ENCODE measurements at places on chromosomes 11 and 22.

- no peak for DNase-seq
Observed at GRCh38 chr22:24510637-24511625, 15.8 kb downstream of the UPB1 start.

DNA sequence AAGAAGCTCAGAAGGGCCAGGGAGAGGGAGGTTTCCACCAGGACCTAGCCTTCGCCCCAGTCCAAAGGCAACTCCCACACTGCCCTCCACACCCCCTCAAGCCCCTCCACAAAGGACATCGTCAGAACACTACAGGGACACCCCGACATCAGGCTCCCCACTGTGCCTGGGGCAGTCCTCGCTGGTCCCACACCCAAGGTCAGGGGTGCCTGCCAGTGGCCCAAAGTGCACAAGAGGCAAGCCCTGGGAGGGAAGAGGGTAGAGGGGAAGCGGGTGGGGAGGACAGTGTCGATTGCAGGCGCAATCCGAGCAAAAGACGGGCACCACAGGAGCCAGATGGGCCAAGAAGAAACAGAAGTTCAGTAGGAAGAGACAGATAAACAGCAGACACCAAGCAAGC is 35.6 kb upstream of the JAM3 start:
- no peak for DNase-seq

- DNase-seq, result no peak
Observed at GRCh38 chr11:102763440-102763839, 17.0 kb downstream of the MMP10 start.

DNA sequence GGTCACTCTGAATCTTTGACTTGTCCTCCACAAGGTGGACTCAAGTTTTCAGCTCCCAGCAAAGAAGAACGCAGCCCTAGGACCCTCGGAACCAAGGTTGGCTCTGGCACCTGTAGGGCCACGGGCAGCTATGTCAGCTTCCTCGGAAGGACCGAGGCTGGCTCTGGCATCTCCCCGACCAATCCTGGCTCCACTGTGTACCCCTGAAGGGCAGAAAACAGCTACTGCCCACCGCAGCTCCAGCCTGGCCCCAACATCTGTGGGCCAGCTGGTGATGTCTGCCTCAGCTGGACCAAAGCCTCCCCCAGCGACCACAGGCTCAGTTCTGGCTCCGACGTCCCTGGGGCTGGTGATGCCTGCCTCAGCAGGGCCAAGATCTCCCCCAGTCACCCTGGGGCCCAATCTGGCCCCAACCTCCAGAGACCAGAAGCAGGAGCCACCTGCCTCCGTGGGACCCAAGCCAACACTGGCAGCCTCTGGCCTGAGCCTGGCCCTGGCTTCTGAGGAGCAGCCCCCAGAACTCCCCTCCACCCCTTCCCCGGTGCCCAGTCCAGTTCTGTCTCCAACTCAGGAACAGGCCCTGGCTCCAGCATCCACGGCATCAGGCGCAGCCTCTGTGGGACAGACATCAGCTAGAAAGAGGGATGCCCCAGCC is 2.2 kb downstream of the INPP5J start:
- DNase-seq, result no peak

- no peak for DNase-seq
Observed at GRCh38 chr22:36395055-36395849, 7.5 kb upstream of the MYH9 start.

GRCh38 chr11:78371221-78371891 is 46.3 kb downstream of the GAB2 start:
- DNase-seq, result no peak
